HEK293T (cell line): ENCODE measurements at places on chromosomes 2 and 18.
A peak's percentile ranks its signal among the peaks of the same experiment; 100 is the strongest.

DNA sequence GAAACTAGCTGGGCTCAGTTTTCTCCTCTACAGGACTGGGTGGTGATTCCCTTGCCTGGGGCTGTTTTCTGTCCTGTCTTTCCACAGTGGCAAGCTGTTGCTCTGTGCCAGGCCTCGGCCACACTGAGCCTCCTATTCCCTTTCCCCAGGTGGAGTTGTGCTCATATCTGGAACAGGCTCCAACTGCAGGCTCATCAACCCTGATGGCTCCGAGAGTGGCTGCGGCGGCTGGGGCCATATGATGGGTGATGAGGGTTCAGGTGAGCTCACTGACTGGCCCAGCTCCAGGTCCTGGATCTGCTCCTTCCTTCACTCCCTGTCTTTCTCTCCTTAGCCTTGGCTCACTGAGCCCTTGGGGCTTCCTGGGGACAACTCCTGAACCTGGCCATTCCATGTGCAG is 4.0 kb downstream of the NAGK start:
- DNase-seq = no peak

DNA sequence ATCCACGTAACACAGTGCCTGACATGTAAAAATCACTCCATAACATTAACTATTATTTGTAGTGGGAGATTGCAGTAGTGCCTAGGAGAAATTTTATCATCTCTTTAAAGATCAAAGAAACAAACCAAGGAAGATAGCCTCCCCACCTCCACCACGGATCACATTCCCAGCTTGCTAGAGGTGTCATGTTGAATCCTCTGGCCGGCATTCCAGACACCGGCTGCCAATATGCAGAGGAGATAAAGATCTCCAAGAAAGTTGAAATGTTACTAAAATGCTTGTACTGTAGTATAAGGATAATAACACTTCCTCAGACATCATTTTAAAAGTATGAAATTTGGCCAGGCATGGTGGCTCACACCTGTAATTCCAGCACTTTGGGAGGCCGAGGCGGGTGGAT is 6.1 kb upstream of the ATG16L1 start:
- DNase-seq = no peak

DNA sequence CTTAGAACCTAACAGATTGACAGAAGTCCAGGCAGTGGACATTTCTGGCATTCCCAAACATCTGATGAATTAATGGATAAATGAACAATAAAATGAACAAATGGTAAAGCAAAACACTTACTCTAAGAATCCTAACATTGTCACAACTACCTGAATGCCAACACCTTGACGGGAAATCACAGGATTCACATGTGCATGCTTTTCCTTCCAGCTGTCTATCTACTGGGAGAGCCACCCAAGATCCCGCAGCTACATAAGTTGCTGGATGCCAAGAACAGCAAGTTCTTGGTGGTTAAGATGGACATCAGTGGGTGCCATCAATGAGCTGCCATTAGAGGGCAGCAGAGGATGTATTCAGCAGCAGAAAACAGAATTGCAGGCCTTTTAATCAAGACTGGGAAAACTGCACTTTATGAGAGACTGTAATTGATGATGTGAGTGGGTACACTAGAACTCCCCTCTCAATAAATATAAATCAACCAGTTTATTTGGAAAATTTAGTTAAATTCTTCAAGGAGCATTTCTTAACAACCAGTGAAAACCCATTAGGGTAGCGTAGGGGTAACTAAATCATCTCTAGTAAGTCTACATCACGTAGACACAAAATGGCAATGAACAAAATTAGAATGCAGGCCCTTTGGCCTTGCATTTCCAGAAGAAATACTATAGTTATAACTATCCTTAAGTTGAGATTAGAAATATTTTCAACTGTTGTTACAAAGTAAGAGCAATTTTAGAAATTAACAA is 45.6 kb downstream of the SESTD1 start:
- DNase-seq = peak; percentile 64

DNA sequence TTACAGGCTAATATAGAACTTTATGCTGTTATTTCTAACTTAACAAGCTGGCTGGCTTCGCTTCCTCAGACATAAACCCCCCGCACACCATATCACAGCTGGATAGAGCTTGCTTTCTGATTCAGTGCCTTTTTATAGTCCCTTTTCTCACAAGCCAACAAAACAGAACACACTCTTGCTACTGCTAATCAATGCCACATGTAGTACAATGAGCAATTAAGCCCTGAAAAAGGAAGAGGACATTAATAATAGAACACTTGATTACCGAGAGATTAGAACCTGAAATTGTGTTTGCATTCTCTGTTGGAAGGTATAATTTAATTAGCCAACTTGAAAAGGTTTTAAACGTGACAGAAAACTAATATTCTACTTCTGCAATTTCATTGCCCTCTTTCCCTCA is 267.7 kb upstream of the CYRIA start:
- DNase-seq = no peak

- DNase-seq = no peak
These were observed 41.8 kb downstream of the MFSD6 start for GRCh38 chr2:190449925-190450324.

GRCh38 chr2:25062511-25062917 is 20.6 kb downstream of the EFR3B start:
- no peak for DNase-seq

DNA sequence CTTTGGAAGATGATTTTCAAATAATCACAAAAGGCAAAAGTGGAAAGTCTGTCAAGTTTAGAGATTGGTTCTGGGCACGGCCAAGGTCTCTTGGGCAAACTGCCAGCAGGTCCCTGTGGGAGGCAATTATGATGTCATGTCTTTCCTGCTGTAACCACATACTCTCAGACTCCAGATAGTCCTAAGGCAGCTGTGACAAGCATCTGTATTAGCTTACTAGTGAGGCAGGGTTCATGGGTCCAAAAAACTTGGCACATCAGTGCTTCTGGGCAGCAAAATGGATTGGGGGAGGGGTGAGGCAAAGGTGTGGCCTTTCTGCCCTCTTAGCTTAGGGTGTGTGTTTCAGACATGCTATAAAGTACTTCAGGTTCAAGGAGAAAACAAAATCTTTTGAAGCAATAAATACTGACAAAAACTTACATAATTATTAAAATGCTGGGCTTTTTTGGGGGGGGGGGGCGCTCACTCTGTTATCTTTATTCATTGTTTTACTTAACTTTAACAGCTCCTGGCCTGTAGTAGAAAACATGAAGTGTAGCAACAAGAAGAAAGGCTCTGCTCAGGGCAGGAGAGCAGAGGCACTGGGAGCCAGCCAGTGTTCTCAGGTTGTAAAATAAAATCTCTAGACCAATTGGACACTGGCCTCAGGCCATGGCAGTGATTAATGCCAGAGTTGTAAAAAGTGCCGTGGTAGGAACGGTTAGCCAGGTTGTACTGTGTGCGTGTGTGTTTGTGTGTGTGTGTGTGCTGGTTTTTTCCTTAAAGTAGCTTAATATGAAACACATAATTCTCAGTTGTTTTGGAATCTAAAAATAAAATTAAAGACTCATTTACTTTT is 14.3 kb upstream of the TANC1 start:
- peak; percentile 71 for DNase-seq

- DNase-seq = no peak
These were observed 12.8 kb downstream of the FANCL start for GRCh38 chr2:58228299-58228698.

- no peak for DNase-seq
These were observed 65.0 kb upstream of the MMADHC start for GRCh38 chr2:149652526-149652925.

DNA sequence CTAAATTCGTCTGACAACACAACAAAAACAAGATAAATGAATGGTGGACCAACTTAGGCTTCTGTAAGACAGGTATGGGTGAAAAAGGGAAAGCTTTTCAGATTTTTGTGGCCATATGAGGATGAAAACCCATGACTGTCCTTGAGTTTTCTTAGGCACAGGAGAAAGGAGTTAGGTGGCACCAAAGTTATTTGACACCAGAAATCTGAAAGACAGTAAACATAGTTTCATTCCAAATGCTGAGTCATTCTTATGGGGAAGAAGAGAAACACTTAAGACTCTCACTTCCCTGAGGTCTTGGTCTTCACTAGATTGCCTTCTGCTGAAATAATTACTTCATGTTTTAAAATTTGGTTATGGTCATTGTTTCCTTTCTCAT is 5.2 kb upstream of the GPD2 start:
- no peak for DNase-seq

- no peak for DNase-seq
These were observed 79.6 kb downstream of the TPO start for GRCh38 chr2:1492711-1493430.

DNA sequence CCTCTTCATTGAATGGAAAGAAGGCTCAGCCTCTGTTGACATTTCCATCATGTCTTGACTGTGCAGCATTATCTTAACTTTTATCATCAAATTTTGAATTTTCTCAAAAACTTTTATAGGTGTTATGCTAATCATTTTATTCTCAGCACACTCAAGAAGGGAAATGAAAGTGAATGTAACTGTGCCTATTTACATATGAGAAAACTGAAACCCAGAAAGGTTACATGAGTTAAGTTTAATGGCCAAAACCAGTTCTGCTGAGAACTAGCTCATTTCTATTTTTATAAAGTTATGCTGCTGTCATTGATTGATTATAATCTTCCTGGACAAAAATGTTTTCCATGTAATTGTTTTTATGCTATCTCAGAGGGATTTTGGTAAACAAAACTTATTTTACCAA is 618.8 kb upstream of the NRXN1 start:
- no peak for DNase-seq

DNA sequence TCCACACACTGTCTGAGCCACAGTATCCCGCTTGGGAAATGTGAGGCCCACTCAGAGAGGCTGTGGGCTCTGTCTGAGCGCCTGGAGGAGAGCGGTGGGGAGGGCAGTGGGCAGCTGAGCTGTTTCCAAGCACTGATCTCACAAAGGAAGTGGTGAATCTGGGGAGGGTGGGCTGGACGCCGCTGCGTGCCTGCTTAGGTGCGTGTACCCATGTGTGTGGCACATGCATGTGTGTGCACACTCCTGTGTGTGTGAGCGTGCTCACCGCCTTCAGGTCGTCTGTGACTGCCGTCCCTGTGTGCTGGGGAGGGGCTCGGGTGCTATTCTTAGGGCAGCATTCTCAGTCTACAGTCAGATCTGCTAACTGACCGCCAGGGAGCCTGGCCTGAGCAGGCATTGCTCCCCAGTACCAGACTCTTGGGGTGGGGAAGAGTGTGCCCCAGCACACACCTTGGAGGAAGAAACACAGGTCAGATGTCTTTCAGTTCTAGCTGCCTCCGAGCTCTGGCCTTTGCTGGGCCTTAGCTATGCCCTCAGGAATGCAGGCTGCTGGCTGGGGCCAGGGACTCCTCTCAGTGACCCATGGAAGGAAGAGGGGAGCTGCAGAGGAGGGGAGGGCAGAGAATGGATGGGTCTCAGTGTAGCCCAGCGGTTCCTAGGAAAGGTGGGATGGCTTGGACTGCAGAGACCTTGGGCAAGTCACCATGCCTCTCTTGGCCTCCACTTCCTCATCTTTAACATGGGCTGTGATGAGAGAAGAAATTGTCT is 31.4 kb downstream of the KCNIP3 start:
- no peak for DNase-seq

DNA sequence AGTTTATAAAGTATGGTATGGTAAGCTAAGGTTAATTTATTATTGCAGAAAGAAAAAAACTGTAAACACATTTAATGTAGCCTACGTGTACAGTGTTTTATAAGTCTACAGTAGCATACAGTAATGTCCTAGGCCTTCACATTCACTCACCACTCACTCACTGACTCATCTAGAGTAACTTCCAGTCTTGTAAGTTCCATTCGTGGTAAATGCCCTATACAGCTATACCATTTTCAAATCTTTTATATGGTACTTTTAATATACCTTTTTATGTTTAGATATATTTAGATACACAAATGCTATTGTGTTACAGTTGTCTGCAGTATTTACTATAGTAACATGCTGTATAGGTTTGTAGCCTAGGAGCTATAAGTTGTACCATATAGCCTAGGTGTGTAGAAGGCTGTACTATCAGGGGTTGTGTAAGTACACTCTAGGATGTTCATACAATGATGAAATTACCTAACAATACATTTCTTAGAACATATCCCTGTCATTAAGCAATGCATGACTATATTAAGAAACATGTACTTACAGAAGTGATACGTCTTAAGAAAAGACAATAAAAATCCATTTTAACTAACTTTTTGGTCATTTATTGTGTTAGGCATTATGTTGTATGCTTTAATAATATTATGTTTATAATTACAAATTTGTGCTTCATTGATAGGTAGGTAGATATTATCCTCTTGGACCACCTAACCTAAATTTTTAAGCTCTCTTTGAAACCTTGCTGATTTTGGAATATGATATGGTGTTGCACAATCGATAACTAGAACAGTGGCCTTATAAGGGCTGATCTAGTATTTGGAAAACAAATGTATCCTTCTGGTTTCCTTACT is 51.9 kb downstream of the VRK2 start:
- DNase-seq = no peak

DNA sequence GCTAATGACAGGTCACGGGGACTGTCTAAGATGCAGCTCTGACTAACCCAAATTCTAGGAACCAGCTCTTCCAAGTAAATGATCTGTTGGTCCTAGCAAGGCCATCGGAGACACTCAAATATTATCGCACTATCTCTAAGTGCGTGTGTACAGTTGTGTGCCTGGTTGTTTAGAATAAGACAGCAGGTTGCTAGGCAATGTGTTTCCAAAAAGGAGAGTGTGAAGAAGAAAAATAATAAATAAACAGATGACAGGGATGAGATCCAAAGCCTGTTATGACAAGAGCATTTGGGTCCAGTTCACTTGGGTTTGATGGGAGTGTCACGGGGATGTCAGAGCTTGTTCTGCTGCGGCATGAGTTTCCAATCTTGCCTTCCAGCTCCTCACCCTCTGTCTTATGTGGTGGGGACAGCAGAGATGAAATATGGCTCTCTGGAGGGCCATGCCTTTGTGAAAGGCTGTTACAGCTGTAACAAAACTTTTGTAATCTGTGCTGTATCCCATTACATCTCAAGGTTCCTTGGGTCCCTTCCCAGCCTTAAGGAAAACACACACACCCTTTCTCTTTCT is 127.5 kb upstream of the TNP1 start:
- no peak for DNase-seq

- no peak for DNase-seq
These were observed 134.4 kb downstream of the MAIP1 start for GRCh38 chr2:200089756-200090109.
